Stimulated activated CD4-positive, alpha-beta T cell treated with anti-CD3 and anti-CD28 coated beads, Interleukin-1b, Interleukin-23, amount 100 ng/mL, for 1 hour (primary cell): ENCODE measurements at places on chromosomes 3 and 15.

- no peak for DNase-seq
Observed at GRCh38 chr3:4261406-4261805, 41.8 kb upstream of the SETMAR start.

DNA sequence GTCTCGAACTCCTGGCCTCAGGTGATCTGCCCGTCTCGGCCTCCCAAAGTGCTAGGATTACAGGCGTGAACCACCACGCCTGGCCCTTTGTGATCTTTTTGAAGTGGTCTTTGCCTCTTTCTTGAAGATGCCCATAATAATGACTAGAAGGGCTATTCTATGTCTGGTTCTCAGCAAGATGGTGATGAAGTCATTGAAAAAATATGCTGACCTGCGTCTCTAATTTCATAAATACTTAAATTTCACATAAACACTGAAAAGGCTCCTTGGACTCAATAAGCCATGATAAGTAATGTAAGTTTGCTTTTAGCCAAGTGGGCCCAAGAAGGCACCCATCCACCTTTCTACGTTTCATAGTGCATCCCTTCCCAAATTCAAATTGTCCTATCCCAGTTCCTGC is 775 bp upstream of the MAPK6 start:
- DNase-seq: no peak

DNA sequence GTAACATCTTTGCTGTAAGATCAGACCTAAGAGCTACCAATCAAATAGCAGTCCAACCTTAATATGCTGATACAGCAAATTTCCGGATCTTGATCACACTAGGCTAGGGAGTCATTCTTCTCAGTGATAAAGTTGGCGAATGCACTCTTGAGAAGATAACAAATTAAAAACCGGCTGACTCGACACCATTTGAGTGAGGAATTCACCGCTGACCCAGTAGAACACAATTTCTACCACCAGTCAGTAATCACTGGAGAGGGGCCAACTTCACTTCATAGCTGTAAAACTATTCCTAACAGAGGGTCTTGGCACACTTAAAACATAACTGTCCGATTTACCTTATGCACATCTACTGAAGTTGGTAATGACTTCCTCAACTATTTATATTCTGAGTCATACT is 47.2 kb downstream of the MEIS2 start:
- no peak for DNase-seq

GRCh38 chr3:138975351-138975750 is 28.3 kb downstream of the FOXL2NB start:
- DNase-seq: no peak

DNA sequence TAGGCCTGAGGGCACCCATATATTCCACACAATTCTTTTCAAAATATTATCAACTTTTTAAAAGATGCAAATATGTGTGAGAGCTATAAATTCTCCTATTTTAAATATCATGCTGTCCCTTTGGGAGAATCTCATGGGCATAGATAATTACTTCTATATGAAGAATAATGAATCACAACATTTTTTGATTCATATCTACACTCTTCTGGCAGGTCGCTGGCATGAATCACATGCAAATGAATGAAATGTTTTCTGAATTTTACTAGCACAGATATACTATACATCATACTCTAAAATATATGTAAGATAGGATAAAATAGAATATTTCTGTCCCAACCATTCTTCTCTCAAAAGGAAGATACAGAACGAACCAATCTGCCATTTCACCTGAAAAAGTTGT is 277.7 kb upstream of the KCNH8 start:
- no peak for DNase-seq

DNA sequence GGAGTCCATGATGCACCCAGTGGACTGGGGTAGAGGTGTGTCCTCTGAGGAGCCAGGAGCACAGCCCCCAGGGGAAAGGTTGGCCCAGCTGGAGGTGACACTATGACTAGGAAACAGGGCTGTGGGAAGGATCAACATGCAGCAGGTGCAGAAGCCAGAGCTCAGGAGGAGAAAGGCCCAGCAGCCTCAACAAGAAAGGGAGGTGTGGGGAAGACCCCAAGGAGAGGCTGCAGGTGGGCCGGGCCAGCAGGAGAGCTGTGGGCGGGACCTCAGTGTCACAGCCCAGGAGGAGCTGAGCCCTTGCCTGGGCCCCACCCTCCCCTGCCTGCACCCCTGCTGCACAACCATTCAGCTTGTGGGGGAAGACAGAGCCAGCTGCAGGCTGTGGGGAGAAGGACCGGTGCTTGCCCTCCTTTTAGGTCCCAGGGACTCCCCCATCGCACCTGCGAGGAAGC is 18.4 kb upstream of the KLF13 start:
- DNase-seq: no peak

DNA sequence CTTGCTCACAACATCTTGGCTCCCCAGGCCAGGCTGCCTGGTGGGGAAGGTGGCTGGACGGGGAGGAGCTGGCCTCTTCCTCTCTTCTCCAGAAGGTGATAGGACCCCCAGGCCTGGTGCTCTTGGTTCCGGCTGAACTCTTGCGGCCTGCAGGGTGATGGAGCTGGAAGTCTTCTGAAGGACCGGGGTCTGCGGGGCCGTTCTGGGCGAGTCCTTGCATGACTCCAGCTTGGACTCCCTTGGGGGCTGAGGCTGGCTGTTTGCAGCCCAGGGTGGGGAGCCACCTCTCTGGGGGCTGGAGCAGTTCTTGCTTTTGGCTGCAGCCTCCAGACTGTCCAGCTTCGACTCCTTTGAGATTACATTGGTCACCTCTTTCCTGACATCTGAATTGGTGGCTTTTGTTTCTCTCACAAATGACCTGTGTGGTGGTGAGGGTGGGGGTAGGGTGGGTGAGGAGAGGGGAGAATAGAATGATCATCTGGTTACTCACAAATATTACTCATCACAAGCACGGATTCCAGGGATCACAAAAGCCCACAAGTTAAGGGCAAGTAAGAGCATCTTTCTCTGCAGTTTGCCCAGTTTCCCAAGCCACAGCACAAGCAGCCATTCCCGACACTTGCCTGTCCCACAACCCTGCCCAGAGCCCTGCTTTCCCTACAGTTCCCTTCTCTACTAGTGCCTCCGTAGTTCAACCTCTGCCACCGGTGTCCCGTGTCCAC is 149.1 kb upstream of the HACD2 start:
- no peak for DNase-seq

GRCh38 chr3:81620849-81621248 is 140.6 kb downstream of the GBE1 start:
- no peak for DNase-seq

- no peak for DNase-seq
Observed at GRCh38 chr3:124952282-124952855, 17.8 kb upstream of the MUC13 start.

GRCh38 chr15:38187630-38188313 is 64.9 kb upstream of the SPRED1 start:
- no peak for DNase-seq

DNA sequence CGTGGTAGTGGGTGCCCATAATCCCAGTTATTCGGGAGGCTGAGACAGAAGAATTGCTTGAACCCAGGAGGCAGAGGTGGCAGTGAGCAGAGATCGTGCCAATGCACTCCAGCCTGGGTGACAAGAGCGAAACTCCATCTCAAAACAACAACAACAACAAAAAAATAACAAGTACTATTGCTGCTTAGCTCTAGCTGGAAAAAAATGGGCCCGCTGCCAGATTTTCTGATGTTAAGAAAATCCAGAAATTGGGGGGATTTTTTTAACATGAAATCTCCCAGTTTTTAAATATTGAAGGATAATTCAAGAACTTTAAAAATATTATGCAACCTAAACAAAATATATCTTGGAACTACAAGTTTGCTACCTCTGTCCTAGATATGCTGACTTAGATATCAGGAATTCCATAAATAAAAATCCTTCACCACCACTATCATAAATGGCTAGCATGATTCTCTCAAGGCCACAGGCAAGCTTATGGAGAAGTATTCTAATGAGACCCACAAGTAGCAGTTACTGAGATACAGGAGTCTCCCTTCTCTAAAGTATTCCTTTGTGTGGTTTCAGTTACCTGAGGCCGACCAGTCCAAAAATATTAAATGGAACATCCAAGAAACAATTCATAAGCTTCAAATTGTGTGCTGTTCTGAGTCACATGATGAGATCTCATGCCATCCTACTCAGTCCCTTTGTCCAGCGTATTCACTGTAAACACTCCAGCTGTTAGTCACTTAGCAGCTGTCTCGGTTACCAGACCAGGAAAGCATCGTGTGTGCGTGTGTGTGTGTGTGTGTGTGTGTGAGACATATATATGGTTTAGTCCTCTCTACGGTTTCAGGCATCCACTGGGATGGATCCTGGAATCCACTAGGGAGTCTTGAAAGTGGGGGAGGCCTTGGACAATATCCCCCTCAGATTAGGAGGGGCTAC is 277.2 kb downstream of the TBL1XR1 start:
- DNase-seq: no peak

DNA sequence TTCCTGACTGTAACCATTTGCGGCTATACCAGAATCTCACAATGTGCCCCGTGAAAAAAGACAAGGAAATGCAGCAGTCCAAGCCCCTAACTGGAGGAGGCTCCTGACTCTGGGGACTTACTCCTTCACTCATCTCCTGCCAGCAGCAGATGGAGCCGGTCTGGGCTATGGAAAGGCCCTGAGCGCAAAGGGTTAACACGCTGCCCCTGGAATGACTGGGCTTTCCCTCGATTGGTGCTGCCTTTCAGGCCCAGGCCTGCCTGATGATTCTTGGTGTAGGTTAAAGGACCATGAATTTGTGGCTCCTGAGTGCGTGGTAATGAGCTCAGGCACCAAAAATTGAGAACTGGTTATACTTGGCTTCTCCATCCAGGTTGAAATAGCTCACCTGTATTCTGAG is 42.3 kb upstream of the GALNT15 start:
- no peak for DNase-seq

- no peak for DNase-seq
Observed at GRCh38 chr3:138327831-138328230, 1.8 kb downstream of the NME9 start.

GRCh38 chr3:135989242-135989641 is 23.7 kb downstream of the PPP2R3A start:
- no peak for DNase-seq

GRCh38 chr3:31246293-31247062 is 286.2 kb upstream of the STT3B start:
- no peak for DNase-seq

DNA sequence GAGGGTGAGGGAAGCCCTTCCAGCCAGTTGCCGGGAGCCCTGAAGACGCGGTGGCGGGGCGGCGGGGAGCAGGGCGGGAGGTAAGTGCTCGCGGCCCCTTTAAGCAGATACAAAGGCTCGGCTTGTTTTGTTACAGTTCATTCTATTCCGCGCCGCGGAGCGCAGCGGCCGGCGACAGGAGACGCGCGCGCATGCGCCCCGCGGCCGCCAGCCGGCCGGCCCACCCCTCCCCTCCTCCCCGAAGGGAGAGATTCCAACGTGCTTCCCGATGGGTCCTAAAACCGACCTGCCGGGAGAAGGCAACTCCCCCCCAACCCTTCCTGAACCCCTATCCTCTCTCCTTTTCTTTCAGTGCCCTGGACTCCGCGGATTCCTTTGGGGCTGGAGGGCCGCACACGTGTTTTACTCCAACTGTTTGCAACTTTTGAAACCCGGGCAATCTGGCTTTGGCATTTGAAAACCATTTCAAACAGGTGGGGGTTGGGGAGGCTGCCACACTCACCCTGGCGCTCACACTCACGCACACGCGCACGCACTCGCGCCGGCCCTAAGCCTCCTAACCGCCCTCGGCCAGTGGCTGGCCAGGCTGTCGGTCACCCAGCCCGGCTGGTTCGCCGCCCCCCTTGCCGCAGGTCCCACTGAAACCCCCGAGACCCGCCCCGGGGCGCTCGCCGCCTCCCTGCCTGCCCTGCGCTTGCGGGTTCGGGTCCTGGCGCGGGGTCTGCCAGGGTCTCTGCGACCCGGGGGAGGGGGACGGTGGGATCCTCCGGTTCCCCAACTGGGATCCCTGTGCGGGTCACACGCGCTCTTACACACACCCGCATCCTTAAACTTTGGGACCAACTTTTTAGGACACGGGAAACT is at the start of gene MAGI1:
Gene MAGI1 (minus strand): TSS at position 193 of the 864 bp plus-strand sequence. CDS start 610 bp downstream, outside the sequence.
- no peak for DNase-seq

DNA sequence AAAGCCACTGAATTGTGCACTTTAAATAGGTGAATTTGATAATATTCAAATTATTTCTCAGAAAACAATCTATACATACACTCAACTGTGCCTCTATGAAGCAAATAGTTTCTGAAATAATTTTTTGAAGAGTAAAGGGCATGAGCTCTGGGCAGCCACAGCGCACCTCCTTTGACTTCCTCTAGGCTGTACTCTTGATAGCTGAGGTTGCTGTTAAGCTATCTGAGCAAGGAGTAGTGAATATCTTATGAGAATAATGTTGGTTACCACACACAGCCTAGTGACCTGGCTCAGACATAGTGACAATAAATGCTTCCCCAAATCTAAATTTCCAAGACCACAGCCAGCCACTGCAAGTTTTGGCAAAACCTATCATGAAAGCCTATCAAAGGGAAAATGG is 11.6 kb upstream of the SEC61A1 start:
- DNase-seq: no peak

DNA sequence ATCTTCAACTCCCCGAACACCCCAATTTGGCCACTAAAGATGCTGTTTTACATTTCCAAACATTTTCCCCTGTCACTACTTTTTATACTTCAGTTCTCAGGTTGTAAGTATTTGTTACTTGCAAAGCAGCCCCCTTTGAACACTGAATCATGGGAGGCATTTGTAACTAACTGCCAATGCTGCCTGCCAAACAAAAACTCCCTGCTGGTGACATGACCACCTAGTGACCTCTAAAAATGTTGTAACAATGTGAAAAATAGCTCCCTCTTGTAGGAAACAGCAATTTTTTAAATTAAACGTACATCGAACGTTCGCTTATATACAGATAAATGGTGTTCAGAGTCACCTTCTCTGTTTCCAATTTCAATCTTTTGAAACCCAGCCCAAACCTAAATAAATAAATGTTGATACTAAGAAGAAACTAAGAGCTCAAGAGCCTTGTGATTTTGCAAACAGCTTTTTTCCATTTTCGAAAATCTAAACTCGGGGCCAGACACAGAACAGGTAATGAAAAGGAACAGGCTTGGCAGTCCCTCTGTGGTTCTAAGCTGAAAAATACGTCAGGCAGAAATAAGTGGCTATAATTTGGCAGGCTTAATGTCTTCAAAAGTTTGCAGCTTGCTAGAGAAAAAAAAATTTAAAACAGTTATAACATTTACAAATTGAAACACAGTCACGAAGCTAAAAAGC is 268.6 kb upstream of the WNT5A start:
- no peak for DNase-seq

DNA sequence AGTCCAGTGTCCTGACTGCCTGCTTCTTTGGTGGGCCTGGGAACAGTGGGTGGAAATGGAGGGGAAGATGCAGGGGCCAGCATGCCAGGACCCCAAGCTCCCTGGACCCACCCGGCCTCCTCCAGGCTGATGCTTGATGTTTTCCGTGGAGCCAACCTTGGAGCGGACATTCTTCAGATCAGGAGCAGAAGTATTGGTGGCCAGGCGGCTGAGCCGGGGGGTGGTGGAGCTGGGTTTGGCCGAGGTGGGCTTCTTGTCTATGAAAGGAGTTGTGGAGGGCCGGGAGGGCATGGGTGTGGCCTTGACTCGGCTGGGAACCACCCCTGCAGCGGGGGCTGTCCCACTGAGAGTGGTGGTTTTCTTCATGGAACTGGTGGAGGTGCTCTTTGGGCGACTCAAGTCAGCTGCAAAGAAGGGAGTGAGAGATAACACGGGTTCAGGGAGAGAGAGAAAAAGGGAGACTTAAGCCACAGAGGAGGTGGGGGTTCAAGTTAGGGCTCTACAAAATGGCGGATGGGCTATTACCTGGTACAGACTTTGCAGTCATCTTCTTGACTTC is 67.8 kb downstream of the DHX30 start:
- no peak for DNase-seq

- DNase-seq: no peak
Observed at GRCh38 chr3:20056725-20057611, 16.7 kb downstream of the KAT2B start.

- no peak for DNase-seq
Observed at GRCh38 chr15:63018639-63019038, 23.9 kb upstream of the TPM1 start.
